Posterior cingulate gyrus (tissue), 11 donors: ENCODE measurements at places on chromosomes 16 and 17.

DNA sequence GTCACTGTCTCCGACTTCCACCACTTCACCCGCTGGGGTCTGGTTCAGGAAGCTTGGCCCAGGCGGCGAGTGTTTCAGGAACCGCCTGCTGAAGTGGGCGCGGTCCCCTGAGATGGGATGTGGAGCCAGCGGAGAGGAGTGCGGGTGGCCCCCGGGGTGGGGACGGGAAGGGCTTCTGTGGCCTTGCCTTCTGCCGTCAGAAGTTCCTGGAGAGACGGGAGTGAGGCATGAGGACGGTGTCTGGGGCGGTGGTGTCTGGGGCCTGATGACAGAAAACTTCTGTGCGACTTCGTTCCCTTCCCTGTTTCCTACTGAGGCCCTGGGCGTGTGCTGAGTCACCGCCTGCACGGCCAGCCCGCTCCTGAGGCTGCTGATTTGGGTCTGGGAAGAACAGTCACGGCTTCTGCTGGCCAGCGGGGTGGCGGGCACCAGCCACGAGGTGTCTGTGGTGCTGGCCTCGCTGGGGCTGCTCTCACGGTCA, 12.3 kb upstream of the NLRC3 start:
- DNase-seq = no peak

GRCh38 chr16:88276591-88276990, 106.2 kb upstream of the ZNF469 start:
- no peak for DNase-seq

GRCh38 chr16:75093598-75094540, 22.7 kb downstream of the LDHD start:
- no peak for DNase-seq

- no peak for DNase-seq
Measured at GRCh38 chr16:17512636-17513220, 42.0 kb upstream of the XYLT1 start.

GRCh38 chr16:69477546-69477945, 53.1 kb downstream of the CYB5B start:
- no peak for DNase-seq

DNA sequence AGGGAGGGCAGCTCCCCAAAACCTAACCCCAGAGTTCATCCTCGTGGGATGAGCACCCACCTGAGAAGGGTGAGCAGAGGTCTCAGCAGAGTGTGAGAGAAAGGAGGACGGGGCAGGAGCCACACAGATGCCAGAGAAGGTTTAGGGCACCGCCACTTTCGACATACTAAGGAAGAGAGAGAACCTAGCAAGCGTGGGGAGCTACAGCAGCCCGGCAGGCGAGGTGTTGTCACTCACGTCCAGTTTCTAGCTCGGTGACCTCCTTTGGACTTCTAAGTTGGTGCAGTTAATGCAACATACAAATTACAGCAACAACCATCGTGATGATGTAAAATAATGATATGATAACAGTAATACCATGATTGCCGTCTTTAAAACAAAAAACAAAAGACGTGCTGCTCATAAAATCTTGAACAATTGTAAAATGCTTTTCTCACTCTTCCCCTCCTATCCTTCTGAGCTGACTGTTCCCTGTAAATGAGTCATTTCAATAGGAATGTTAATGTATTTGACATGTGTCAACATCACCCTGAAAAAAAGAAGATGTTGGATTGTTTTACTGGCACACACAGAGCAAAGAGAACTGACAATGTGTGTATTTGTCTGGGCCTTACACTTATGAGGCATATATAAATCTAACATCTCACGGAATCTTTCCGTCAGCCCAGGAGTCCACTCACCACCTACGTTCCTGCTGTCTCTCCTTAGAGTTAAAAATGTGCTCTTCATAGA, 158.2 kb upstream of the MAF start:
- DNase-seq = no peak

DNA sequence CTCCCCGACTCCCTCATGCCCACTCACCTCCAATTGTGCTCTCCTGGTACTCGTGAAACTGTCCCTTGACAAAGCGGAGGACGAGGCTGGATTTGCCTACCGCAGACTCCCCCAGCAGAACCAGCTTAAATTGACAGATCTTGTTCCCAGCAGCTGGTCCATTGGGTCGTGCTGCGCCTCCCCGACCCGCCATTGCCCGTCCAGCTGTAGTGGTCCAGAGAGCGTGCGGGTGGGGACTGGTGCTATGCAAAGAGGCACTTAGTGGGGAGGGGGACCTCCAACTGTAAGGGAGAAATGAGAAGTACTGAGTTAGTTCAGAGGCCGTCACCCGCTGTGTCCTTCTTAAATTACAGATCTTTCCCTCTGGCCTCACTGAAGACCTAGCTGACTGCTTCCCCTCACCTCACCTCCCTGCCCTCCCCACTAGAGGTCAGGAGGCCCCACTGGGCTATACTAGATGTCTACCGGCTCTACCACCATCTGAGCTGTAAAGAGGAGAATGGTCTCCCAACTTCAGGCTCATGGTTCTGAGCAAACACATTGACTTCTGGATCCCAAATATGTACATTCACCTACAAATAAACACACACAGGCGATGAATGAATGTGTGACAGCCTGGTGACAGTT, 7.8 kb downstream of the HSPB9 start:
- no peak for DNase-seq
